ENCODE measurements at places on chromosomes 5 and 9.

DNA sequence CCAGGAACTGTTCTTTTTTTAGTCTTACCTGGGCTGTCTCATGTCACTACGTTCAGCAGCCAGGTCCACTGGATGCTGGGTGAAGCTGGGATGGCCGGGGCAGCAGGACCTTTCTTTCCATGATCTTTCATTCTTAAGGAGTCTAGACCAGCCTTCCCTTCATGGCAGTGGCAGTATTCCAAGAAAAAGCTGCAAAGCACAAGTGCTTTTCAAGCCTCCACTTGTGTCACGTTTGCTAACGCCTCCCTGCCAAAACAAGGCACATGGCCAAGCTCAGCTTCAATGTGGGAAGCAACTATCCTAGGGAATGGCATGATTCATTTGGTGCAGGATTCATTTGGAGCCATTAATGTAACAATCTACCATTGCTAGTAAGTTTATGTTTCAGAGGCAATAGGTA is 94.8 kb downstream of the RCL1 start:
- no peak for DNase-seq

DNA sequence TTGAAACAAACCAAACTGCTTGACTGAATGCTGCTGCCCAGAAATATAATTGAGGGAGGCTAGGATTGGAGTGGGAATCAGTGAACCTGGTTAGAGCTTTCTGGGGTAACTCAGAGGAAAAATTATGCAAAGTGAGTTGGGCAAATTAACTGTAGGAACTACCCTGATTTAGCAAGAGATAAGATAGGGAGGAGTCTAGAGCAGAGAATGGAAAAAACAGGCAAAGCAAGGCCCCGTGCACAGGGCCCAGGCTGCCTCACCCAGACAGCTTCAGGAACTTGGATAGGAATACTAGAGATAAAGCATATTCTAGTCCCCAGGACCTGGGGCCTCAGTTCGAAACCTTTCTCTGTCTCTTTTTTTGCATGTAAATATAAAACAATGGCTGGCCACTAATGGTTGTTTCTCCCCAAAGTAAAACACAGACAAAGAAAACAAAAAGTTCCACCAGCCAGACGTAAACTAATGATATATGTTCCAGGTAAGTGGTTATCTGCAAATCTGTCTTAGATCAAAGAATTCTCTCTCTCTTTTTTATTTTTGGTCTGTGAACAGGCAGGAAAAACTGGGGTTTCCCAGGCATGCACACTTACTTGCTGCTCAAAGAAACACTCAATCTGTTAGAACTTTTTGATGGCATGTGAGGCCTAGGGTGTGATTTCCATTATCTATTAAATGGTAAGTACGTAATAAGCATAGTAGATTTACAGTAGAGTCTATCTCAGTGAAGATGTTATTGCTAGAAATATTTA is 168.1 kb upstream of the MAP3K1 start:
- no peak for DNase-seq

DNA sequence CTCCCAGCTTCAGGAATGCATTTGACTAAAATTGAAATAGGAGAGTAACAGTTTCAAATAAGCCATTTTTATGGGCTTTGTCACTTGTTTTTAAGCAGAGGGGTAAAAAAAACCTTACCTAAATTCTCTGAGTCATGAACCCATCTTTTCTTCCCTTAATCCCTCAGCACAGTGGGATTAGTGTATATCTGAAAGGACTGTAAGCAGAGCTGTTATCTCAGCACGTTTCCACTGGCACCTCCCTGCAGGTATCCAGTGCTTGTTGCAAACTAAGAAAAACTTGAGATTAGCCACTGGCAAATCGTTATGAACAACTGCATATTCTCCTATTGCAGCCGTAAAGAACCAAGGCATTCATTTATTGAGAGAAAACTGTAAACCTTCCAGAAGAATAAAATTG is 872.7 kb downstream of the EFNA5 start:
- DNase-seq: no peak

DNA sequence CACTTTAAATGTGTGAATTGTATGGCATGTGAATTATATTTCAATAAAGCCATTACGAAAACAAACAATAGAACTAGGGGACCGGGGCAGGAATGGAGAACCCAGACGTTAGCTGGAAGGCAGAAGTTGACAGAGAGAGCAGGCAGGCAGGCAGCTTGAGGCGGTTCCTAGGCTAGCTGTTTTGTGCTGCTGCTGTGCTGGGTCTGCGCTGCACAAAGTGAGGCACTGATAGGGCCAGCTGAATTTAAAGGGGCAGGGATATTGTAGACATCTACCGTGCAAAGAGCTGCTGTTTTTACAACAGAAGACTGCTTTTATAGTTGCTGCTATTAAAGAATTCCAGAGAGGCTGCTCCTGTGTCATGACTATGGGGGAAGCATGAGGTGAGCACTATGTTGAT is 21.6 kb upstream of the MIER3 start:
- no peak for DNase-seq

- DNase-seq: no peak
Observed at GRCh38 chr5:171477101-171477500, 57.7 kb downstream of the FGF18 start.

DNA sequence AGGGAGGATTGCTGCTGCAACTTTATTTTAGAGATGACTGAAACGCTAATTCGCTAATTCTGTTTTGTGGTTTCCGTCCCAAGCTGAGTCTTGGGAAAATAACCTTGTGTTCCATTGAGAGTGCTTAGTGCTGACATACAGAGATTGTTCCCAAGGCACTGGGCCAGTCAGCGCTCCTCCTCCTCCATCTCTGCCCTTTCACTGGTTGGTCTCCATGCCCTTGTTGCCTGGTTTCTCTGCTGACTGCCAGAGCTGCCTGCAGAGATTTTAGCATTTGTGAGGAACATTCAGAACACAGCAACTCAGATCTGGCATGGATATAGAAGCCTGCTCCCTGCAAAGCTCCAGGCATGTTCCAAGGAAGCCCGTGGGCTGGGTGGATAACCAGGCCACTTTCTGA is 126.0 kb upstream of the IRX2 start:
- DNase-seq: no peak

GRCh38 chr5:175689147-175689991 is 31.5 kb downstream of the HRH2 start:
- no peak for DNase-seq

GRCh38 chr9:78196258-78196657 is 39.6 kb upstream of the CEP78 start:
- no peak for DNase-seq

DNA sequence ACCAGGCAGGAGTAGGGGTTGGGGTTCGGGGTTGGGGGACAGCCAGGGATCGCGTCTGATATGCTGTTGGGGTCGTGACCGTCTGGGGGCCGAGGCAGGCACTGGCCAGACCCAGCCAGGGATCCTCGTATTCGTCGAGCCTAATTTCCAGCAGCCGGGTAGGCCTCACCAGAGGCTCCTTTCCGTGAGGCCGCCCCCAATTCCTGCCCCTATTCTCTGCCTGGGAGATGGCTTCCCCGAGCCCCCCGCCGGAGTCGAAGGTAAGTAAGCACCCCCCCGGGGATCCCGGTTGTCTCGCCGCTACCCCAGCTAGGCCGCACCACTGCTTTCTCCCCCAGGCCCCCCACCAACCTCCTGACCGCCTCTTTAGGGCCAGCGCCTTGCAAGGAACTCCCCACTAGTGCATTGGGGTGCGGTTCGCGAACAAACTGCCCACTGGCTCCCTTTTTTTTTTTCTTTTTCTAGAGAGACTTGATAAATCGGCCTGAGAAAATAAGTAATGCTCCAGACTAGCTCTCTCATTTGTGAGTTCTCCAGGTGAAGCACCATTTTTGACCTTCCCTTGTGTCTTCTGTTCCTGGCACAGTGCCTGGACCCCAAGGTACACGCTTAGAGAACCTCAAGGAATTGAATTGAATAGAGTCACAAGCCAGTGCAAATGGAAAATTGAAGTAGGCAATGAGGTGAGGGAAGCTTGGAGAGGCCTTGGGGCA is 435 bp downstream of the ZNF189 start:
- no peak for DNase-seq

- peak; percentile 88 for DNase-seq
Observed at GRCh38 chr9:135343837-135344522, 135.6 kb upstream of the PPP1R26 start.

DNA sequence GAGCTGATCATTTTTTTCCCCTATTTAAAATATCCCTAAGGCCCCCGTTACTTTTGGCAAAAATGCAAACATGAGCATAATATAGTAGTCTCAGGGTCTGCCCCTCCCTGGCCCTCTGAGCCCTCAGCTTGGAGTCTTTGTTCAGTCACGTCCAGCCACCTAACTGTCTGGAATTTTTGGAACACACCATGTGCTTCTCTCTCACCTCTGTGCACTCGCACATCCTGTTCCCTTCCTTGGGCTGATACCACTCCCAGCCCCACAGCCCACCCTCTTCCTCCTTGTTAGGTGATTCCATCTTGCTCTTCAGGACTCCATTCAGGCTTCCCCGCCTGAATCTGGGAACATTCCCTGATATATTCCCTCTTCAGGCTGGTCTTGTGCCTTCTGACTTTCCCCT is 16.0 kb downstream of the TDRD7 start:
- DNase-seq: no peak

- no peak for DNase-seq
Observed at GRCh38 chr9:17216646-17217045, 81.8 kb downstream of the CNTLN start.
